ENCODE measurements at places on chromosomes 11 and 22. TPM values are rescaled to one million over a fixed set of nuclear protein-coding genes. Genes with fewer than 3 reads are reported as not detected.

- no peak for DNase-seq
These were observed 15.7 kb downstream of the KCNA4 start for GRCh38 chr11:30000986-30001750.

- peak; percentile 88 for DNase-seq
These were observed 90.0 kb downstream of the ARHGAP42 start for GRCh38 chr11:100777103-100777502.

GRCh38 chr22:39967103-39967829, 7.1 kb downstream of the TMA7B start:
- DNase-seq, result peak; percentile 11

- DNase-seq, result peak; percentile 40
These were observed 152.8 kb upstream of the ZBED5 start for GRCh38 chr11:11010624-11011127.

GRCh38 chr11:1643146-1643690, 13.6 kb downstream of the KRTAP5-5 start:
- no peak for DNase-seq

DNA sequence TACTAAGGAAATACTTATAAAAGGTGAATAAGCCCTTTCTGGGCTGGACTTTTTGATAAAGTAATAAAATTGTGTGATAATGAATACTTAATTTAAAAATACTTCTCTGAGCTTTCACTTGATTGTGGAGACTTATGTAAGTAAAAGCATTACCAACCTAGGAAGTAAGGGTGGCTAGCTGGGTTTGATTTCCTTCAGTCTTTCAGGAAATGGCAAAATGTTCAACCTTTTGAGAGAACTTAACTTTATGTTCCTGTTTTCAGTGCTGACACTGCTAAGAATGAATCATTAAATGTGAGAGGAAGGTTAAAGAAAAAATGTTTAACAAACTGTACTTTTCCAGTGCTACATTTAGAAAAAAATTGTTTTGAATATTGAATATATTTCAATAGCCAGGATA, 900.3 kb downstream of the METTL15 start:
- no peak for DNase-seq

GRCh38 chr11:84398017-84398626, 1112.0 kb upstream of the CCDC90B start:
- DNase-seq, result peak; percentile 4

DNA sequence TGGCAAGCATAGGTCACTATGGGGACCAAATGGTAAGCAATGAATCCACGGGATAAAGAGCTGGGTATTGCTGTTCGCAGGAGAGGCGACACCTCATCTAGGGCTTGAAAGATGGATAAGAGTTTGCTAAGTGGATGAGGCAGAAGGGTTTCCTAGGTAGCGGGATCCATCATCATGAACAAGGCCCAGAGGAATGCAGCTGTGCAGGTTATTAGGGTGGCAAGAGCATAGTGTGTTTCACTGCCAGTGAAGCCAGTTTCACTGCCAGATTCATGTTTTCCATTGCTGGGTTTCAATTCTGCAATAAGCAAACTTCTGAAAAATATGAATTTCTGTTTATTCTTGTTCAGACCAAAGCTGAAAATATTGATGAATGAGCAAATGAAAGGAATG, 27.2 kb downstream of the WEE1 start:
- no peak for DNase-seq

Gene JHY
- 3.4 TPM for polyA plus RNA-seq

Gene DRD2
- polyA plus RNA-seq, result not detected

Gene TNKS1BP1
- polyA plus RNA-seq, result 54.5 TPM

Gene NTM
- not detected for polyA plus RNA-seq

Gene MS4A6A
- polyA plus RNA-seq, result not detected

Gene NAALADL1
- not detected for polyA plus RNA-seq
